ELR (cell line): ENCODE measurements at places on chromosomes 7 and 10.

- DNase-seq, result peak; percentile 26
Observed at GRCh38 chr7:2605608-2606538, 25.9 kb upstream of the TTYH3 start.

DNA sequence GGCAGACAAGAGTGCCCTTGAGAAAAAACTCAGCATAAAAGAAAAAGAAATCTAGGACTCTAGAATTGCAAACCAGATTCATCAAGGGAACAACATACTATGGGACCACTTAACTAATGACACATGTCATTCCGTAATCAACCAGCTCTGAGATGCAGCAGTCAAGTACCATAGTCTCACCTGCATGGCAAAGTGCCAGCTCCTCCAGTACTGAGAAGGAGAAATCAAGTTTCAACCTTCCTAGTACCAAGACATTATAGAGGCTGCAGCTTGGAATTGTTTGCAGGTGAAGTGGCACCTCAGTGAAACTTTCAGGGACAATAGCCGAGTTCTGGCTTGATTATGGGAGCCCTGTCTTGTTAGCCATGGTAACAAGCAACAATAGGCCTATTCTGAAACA lies 11.5 kb downstream of the STEAP1 start:
- DNase-seq, result no peak

DNA sequence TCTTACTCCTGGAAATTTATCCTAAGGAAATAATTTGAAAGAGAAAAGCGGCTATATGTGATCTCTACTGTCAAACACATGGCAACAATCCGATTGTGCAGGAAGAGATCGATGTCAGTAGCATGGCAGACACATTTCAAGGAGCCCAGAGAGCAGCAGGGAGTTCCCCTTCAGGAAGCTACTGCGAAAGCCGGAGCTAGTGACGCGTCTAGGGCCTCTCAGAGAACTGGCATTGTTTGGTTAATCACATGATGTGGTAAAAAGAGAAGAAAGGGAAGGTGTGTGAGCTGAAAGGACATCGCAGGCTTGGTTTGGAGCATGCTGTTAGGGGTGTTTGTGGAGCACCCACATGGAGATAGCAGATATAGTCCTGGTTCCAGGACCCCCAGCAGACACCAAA lies 74.9 kb downstream of the BEND7 start:
- DNase-seq, result no peak

GRCh38 chr10:45532480-45532879 lies 140.1 kb downstream of the ZFAND4 start:
- DNase-seq, result peak; percentile 4

- no peak for DNase-seq
Observed at GRCh38 chr10:110772454-110773025, 99.2 kb upstream of the PDCD4 start.

DNA sequence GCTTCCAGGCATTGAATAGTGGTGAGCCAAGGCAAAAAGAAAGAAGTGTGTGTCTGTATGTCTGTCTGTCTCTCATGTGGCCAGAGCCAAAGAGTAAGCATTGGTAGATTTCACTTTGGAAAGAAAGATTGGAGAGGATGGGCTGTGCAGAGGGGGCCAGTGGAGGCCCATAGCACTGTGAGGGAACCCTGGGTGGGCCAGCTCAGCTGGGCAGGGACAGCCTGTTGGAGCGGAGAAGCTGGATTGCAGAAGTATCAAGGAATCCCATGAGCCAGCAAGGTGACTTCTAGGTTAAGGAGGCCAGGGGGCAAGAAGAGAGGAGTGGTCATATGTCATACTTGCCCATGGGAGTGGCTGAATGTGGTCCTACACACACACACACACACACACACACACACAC lies 1.5 kb upstream of the GRID1 start:
- no peak for DNase-seq

DNA sequence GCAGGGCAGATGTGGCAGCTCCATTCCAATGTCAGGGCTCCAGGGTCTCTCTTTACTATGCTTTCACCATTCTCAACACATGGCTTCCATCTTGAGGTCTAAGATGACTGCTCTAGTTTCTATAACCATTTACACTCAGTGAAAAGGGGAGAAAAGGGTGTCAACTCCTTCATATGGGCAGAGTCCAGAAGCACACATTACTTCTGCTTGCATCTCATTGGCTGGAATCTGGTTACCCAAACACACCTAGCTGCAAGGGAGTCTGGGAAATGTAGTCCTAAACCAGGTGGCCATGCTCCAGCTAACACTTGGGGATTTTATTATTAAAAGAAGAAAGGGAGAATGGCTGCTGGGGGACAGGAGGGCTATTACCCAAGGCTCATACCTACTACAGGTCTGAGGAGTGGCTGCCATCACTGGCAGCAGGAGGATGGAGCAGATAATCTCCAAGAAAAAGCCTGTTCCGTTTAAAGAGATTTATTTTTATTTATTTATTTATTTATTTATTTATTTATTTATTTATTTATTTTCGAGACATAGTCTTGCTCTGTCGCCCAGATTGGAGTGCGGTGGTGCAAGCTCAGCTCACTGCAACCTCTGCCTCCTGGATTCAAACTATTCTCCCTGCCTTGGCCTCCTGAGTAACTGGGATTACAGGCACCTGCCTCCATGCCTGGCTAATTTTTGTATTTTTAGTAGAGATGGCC lies 29.1 kb upstream of the LBX1 start:
- DNase-seq, result peak; percentile 46

DNA sequence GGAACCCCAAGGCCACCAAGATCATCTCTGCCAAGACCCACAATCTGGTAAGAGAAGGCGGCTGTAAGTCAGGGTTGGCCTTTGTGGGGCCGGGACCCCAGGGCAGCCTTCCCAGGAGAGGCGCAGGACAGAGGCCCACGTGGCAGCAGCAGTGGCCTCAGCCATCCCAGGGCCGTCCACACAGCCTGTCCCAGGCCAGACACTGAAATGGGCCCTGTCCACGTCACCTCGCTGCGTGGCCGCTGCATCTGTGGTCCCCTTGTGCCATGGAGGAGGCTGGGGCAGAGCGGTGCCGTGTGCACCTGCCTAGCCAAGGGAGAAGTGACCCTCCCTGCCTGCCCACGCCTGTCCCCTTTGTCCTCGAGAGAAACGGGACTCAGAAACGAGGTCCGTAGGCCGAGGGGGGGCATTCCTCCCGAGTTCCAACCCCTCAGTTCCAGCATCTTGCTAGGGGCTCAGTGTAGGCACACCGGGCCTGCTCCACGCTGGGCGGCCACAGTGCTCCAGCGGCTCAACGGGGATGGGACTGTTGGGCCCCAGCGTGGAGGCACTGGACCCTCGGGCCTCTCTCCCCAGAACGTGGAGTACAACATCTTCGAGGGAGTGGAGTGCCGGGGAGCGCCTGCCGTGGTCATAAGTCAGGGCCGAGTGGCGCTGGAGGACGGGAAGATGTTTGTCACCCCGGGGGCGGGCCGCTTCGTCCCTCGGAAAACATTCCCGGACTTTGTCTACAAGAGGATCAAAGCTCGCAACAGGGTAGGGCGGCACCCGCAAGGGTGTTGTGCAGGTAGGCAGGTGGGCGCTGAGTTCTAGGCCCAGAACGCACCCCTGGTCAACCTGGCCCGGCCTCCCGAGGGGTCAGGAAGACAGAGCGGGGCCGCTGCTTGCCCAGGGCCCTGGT lies 15.6 kb downstream of the DPYSL4 start:
- no peak for DNase-seq

DNA sequence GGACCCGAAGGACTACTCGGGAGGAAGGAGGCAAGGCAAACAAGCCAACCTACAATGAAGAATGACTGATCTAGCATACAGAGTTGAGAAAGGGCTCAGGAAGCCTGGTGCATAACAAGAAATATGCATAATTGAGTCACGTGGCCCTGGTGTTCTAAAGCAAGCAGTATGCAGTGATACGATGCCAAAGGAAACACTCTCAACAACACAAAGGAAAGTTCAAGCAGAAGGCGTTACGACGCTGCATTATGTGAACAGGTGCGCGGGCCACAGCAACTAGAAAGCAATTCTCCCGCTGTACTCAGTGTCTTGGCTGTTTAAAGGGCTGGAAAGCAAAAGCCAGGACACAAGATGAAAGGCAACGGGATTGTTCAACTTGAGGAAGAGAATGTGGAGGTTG lies 100.8 kb downstream of the PRTFDC1 start:
- no peak for DNase-seq

DNA sequence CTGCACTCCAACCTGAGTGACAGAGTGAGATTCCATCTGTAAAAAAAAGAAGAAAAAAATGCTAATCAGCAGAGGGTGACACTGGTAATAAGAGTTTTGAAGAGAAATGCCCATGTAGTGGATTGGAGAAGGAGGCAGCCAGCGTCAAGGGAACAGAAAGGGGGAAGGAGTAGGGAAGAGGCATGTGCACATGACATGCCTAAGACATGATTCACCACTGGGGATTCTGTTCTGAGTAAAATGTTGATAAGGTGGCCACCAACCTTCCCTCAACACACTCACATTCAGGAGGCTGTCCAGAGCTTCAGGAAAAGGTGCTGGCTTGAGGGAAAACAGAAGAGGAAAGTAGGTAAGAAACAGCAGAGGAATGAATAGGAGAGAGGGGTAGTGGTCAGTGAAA lies 39.9 kb downstream of the AKR1D1 start:
- DNase-seq, result peak; percentile 47

DNA sequence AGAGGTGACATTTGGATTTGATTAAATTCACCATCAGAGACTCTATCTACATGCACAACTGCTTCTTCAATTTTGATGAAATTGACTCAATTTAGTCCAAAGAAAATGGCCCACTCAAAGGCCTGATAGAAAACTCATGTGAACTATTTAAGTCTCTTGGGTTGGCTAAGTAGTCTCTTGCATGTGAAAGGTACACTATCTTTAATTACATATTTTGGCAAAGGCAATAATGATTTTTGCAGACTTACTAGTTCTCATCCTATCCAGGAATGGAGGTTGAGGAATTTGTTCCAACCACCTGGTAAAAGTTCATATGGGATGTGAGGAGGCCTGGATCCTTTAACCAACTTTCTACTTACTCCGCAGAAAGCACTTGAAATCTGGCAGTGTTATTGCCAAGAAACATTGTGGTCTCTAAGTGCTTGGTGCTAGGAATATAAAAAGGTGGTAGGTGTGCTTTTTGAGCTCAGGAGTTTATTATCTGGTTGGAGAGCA lies 618.6 kb upstream of the MKI67 start:
- no peak for DNase-seq

GRCh38 chr10:10872035-10872673 lies 145.5 kb upstream of the CELF2 start:
- peak; percentile 35 for DNase-seq

DNA sequence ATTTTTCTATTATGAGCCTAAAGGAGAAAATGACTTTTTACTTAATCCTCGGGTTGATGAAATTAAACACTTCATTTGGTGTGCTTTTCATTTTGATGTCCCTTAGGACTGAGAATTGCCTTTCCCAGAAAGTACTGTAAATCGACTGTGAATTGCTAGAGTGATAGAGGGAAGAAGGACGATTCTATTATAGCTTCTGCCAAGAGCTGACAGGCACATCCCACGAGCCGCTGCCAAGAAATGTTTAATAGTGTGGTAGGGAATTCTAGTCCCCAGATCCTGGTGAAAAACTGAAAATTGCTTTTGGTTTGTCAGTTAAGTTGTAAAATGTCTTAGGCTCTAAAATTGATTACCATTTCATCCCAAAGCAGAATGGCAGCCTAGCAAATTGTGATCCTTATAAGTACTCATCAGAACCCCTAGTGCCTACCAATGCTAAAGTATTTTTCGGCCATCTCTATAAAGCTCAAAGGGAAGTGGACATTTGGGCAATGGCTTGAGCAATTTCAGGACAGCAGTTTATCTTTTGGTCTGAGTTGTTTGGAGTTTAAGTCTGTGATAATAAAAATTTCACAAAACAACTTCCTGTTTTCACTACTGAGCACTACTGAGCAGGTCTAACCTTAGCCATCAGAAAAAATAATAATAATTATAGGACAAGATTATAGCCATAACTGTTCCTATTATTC lies 44.6 kb upstream of the HYCC1 start:
- DNase-seq, result no peak

DNA sequence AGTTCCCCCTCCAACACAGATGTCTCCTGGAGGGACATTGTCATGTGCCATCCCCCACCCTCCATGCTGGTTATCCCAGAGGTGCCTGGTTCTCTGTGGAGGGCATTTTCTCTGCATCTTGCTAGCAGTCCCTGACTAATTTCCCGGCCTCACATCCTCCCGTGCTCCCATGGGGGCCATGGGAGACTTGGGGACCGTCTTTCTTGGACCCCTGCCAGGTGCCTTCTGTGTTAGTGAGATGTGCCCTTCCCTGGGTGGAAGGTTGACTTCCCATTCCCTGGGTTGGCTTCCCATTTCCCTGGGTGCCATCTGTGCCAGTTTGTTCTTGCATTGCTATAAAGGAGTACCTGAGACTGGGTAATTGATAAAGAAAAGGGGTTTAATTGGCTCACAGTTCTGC lies 22.5 kb upstream of the GNA12 start:
- no peak for DNase-seq

DNA sequence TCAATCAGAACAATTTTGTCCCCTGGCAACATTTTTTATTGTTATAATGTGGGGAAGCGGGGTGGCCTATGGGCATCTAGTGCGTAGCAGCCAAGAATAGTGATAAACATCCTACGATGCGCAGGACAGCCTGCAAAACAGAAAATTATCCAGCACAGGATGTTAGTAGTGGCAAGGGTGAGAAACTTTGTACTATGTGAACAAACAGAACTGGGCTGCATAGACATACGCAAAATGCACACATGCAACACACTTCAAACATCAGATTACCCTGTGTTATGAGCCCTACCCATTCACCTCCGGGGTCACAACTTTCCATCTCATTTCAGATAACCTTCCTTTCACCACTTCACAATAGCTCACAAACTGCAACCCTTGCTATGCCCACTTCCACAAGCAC lies 3.1 kb downstream of the ZNF786 start:
- DNase-seq, result no peak

DNA sequence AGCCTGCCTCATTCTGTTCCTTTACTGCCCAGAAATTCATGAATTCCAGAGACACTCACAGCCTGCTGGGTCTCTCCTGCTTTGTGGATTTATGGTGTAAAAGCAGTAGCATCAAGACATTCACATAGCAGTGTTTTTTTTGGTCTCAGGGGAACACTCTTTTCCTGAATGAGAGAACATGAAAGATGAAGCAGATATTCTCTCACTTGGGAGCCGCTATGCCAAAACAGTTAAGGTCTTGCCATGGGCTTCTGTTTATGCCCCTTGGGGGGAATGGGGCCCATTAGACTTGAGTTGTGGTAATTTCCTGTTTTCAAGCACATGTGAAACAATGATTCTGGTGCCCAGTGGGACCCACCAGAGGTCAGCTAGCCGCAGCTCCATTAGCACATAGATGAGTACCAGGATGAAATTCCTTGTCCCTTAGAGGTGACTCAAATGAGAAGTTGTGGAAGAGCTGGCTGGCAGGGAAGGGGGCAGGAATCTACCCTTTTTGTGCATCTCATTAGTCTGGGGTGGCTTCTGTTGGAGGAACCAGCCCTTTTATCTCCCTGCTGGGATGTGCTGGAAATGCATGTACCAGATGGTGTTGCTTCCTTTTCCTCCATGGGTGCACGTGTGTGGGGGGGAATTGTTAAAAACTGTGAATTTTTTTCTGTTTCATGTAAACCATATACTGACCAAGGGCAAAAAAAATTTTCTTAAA lies 13.3 kb downstream of the BMPER start:
- DNase-seq, result no peak

GRCh38 chr7:26153241-26153822 lies 1.3 kb downstream of the NFE2L3 start:
- DNase-seq, result peak; percentile 35
